Muscle of arm (tissue), 14 donors: ENCODE measurements at places on chromosomes 2 and 18. TPM values are rescaled to one million over a fixed set of nuclear protein-coding genes. Genes with fewer than 3 reads are reported as not detected.

The MSGN1 gene
- not detected for polyA plus RNA-seq

The GCKR gene
- polyA plus RNA-seq = 0.23 TPM

The TMEM198 gene
- 1.9 TPM for polyA plus RNA-seq

The KANSL1L gene
- 19.3 TPM for polyA plus RNA-seq

The GEN1 gene
- polyA plus RNA-seq = 12.7 TPM

The LRP2 gene
- not detected for polyA plus RNA-seq

The RRM2 gene
- not detected for polyA plus RNA-seq

The CDH19 gene
- polyA plus RNA-seq = 1.1 TPM

The GCA gene
- 16.4 TPM for polyA plus RNA-seq

The CSRNP3 gene
- 17.3 TPM for polyA plus RNA-seq

The PCARE gene
- not detected for polyA plus RNA-seq

The AMER3 gene
- polyA plus RNA-seq = 0.04 TPM

The PMAIP1 gene
- polyA plus RNA-seq = 91.5 TPM

- DNase-seq = peak; percentile 58
These were observed 108.4 kb upstream of the BZW1 start for GRCh38 chr2:200703127-200703925.

DNA sequence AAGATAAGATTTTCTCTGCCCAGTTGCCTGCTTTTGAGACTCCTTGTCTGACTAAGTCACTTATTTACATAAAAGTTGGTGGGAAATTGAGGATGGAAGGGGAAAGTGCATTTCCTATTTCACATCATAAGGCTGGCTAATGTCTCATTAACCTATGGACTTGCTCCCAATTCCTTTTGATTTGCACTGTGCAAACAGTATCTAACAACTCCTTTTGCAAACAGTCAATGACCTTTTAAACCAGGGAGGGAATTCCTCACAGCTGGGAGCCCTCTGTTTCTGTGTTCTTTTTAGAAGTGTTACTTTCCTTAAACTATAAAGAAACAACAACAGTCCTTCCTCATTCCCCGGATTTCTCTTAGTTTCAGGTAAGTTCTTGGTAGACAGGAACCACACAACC, 272.8 kb downstream of the RND3 start:
- DNase-seq = no peak

DNA sequence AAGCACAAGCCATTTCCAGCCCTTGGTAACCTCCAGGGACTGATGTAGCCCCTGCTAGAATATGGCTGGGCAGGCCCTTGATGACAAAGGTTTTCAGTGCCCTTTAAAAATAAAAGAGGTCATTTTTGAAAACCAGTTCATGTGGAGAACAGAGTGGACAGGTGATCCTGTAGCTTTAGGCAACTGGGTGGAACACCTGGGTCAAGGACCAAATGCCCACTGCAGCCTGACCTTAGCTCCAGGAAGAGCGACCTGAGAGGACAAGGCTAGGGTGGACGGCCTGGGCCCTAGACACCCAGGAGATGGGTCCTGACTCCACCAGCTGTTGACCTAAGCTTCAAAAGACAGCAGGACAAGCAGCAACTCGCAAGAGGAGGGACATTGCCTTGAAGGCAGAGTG, 116.6 kb downstream of the LIPG start:
- DNase-seq = no peak

DNA sequence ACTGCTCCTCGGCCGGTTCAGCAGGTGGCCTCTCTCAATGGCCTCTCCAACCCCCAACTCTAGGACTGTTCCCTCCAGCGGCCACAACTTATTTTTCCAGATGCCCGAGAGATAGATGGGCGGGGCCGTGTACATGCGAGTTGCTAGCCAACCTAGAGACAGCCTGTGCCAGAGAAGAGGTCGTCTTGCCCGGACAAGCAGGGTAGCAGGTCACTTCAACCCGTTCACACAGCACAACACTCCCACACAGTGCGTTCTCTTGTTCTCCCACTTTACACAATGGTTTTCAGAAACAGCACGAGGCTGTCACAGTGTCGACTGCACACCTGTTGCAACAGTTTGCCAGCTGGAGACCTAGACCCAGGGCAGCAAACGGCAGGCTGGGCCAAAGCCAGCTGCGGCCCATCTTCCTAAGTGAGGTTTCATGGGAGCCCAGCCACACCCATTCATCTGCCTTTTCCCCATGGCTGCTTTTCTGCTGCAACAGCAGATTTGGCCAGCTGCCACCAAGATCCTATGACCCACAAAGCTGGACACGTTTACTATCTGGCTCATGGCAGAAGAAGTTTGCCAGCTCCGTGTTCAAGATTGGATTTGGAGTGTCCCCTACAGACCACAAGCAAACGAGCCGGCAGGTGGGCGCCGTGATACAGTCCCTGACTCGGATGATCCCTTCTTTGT, 7.3 kb upstream of the PRLH start:
- DNase-seq = peak; percentile 56

DNA sequence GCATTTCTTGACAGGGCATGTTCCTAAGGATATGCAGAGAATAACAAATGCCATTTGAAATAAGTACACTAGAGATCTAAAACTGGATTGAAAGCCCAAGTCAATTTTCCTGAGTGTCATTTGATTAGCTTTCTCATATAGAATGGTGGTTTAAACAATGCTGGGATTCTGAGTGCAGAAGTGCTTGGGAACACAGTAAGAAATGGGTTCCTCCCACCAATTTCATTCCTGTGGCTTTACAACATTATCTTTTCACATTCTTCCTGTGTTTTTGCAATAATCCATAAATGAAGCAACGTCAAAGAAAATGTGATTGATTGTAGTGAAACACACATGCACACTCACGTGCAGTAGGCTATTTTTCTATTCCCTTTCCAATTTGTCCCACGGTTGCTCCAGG, 1858.4 kb upstream of the PIK3C3 start:
- no peak for DNase-seq

DNA sequence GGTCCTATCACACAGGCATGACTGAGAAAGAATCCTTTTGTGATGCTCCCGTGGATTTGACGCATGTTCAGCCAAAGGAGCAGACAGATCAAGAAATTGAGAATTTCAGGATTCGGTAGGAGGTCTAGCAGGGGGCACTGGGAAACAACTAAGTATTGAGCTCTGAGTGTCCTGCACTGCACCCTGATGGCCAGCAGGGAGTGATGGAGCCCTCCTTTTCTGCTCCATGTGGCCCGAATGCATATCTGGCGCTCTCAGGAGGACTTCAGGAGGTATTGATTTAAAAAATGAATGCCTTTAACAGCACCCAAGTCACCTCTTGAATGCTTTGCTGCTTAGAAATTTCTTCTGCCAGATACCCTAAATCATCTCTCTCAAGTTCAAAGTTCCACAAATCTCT, 58.0 kb downstream of the ZNF519 start:
- DNase-seq = no peak

- DNase-seq = no peak
These were observed 276.9 kb downstream of the ZNF804A start for GRCh38 chr2:184875212-184875611.

- no peak for DNase-seq
These were observed 16.7 kb downstream of the BMP10 start for GRCh38 chr2:68854476-68854875.

DNA sequence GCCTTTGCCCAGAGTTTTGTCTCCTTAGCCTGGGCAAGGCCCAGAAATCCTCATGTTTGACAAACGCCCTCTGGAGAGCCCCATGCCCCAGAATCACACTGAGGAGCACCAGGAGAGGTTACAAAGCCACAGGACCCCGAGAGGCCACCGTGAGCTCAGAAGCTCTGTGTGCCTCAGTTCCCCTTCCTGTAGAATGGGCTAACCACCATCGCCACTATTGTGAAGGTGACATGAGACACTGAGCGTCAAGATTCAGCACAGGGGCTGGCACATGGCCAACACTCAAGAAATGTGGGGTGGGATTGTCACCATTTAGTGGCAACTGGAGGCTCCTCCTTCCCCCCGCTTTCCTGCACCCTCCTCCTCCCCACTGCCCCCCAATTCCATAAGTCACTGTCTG, 1.2 kb upstream of the NMUR1 start:
- DNase-seq = no peak

- DNase-seq = no peak
These were observed 44.7 kb upstream of the GAREM2 start for GRCh38 chr2:26128176-26128575.

DNA sequence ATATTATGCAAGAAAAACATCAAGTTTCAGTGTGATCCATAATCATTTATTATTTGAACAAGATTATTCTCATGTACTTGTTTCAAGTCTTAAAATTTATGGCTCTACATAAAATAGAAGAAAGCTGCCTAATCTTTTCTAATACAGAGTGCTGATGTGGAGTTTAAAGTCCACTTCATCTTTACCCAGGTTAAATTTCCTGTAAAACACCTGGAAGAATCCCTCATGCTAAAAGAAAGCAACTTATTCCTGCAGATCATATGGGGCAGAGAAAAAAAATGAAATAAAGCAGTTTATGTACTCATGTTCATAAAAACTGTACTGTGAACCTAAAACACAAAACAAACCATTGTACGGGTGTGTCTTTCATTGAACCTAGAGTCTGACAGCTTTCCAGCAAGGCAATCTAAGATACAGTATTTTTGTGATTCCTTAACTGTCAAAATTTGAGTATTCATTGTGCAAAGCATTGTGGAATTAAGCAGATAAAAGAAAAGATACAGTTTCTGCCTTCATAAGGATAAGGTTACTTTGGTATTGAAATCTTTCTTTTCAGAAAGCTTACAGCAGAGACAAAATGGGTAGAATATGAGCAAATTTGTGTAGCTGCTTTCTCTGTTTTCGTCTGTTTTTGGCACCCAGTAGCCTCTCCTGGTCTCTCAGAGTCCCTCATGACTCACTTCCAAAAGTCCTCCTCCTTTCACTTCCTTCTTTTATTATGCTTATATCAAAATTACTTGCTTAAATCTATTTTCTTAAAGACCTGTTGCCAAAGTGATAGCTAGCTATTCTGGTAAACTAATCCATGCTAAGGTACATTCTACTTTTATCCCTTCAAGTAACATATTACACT, 26.9 kb upstream of the GLS start:
- DNase-seq = no peak

- no peak for DNase-seq
These were observed 70.9 kb upstream of the HAAO start for GRCh38 chr2:42863320-42863719.

GRCh38 chr2:228017784-228018183, 146.4 kb downstream of the DAW1 start:
- DNase-seq = no peak

DNA sequence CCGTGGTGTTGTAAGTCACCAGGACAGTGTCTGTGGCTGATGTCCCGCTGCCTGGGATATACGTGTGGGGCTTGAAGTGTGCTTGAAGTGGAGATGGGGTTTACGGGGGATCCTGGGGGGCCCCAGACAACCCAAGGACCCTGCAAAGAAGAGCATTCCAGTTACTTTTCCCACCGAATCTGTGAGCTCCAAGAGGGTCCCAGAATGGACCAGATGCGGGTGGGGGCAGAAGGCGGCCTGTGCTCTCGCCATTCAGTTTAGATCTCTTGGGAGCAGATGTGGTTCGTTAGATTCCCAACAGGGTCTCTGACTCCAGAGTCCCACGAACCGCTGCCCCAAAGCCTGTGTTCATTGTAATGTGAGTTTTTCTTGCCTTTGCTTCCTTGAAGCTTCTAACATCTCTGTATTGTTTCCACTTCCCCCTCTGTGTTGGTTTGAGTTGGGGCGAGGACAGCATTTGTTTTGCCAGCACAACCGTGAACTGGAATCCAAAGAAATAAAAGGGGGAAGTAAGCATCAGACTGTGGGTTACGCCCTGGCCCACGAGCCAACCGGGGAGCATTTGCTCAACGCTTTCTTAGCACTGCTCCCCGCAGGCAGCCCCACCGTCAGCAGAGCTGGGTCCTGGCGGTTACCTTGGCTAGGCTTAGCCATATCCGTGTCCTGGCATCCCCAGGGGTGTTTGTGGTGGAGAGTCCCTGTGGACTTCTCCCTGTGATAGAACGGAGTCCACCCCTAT, 92.1 kb downstream of the SH3BP4 start:
- DNase-seq = no peak

- DNase-seq = no peak
These were observed 8.6 kb upstream of the AGPS start for GRCh38 chr2:177383935-177384334.

GRCh38 chr2:71614976-71615766, 161.8 kb downstream of the DYSF start:
- DNase-seq = peak; percentile 79

DNA sequence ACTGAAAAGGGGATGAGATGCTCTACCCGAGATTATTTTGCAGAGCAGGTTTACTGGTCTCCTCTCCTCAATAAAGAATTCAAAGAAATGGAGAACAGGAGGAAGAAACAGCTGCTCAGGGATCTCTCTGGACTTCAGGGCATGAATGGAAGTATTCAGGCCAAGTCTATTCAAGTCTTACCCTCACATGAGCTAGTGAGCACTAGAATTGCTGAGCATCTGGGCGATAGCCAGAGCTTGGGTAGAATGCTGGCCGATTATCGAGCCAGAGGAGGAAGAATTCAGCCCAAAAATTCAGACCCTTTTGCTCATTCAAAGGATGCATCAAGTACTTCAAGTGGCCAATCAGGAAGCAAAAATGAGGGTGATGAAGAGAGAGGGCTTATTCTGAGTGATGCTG, 60.0 kb downstream of the PIKFYVE start:
- DNase-seq = no peak

DNA sequence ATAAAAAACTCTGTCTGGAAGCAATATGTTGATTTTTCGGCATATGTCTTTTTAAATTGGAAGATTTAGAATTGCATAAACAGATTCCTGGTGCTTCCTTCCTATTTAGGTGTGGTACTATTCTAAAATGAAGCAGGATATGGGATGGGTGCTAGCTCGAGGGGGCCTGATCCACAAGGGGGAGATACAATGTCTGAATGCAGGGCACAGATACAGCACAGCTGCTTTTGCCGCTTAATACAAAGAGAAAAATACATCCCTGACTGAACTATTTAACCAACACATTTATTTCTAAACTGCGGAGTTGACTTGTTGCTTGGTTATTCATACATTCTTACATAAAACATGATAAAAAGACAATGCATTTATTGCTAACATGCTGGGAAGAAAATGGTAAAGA, 169.1 kb downstream of the TMEFF2 start:
- peak; percentile 14 for DNase-seq

GRCh38 chr2:123045713-123046112, 979.4 kb upstream of the CNTNAP5 start:
- no peak for DNase-seq

- no peak for DNase-seq
These were observed 35.7 kb downstream of the STEAP3 start for GRCh38 chr2:119259296-119259860.

- DNase-seq = no peak
These were observed 647.6 kb upstream of the PKDCC start for GRCh38 chr2:41400088-41400665.

DNA sequence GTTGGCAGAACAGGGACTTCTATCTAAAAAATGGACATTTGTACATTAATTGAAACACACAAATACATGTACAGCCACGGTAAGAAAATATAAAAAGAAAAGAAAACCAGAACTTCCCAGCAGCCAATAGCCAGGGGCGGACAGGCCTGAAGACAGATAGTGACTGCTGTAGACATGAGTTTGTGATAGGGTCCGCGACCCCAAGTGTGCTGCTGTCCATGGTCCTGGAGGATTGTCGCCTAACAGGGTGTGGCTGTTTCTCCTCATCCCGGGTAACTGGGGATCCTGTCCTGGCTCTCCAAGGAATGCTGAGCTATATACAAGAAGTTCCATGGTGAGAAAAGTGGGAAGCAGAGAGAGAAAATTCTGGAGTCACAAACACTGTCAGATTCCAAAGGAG, 266.5 kb upstream of the SALL3 start:
- DNase-seq = peak; percentile 9

- DNase-seq = no peak
These were observed 154.0 kb downstream of the ANTXR1 start for GRCh38 chr2:69166812-69167468.

- peak; percentile 24 for DNase-seq
These were observed 231.7 kb downstream of the PARD3B start for GRCh38 chr2:204776781-204777559.

- DNase-seq = no peak
These were observed 36.9 kb upstream of the NCKAP5 start for GRCh38 chr2:133605011-133605765.
